ENCODE measurements at places on chromosomes 6 and 20. TPM values are rescaled to one million over a fixed set of nuclear protein-coding genes. Genes with fewer than 3 reads are reported as not detected.
A peak's percentile ranks its signal among the peaks of the same experiment; 100 is the strongest.

- peaks cover 20% of the 10 kb centered on the region for H3K4me1 ChIP-seq
- H3K27ac ChIP-seq = no peak overlapping the region
- no peak overlapping the region for H3K4me3 ChIP-seq
- no peak for DNase-seq
- no peaks in the 10 kb centered on the region for H3K27me3 ChIP-seq
Measured at GRCh38 chr20:41299899-41300298, 17.6 kb downstream of the ZHX3 start.

The FUT9 gene
- not detected for total RNA-seq

GRCh38 chr6:29749668-29750067 lies 26.4 kb downstream of the HLA-F start:
- peak overlapping the region; percentile 69 for H3K4me3 ChIP-seq
- peak overlapping the region; percentile 71 for H3K27ac ChIP-seq
- H3K36me3 ChIP-seq = peaks cover 8% of the 10 kb centered on the region
- no peaks in the 10 kb centered on the region for H3K27me3 ChIP-seq
- peaks cover 17% of the 10 kb centered on the region for H3K4me1 ChIP-seq

The ABHD16B gene
- not detected for total RNA-seq

The EFCAB8 gene
- total RNA-seq = 0.34 TPM
